ENCODE measurements at places on chromosomes 1 and 21.

DNA sequence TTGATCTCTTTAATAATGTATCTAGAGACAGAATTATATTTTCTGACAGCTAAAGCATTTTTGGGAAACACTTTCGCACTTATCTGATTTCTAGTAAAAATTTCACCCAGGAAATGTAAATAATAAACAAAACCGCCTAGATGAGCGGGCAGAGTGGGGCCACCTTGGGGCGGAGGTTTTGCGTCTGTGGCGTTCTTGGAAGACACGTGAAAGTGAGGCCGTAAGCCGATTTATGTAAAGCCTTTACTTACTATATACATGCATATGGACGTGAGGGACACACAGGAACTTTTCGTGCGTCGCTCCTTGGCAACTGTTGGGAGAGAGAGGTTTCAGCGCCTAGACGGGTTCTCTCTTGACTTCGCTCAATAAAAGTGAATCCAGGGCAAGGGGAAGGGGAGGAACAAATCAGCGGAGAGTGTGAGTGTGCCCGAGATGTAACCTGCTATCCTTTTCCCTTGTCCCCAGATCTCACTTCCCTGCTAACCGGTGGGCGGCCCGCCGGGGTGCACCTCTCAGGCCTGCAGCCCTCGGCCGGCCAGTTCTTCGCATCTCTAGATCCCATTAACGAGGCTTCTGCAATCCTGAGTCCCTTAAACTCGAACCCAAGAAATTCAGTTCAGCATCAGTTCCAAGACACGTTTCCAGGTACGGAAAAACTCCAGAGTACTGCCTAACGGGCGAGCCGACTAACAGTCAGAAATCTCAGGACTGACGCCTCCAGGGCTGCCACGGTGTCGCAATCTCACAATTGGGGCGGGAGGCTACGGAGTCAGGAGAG is 1.7 kb downstream of the HLX start:
- DNase-seq, result no peak

DNA sequence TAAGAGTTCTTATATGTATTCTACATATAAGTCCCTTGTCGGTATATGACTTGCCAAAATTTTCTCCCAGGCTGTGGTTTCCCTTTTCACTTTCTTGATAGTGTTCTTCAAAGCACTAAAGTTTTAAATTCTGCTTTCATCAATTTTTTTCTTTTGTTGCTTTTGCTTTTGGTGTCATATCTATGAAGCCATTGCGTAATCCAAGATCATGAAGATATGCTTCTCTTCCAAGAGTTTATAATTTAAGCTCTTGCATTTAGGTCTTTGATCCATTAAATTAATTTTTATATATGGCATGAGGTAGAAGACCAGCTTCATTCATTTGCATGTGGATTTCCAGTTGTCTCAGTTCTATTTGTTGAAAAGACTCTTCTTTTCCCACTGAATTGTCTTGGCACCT is 22.2 kb downstream of the DESI2 start:
- no peak for DNase-seq

DNA sequence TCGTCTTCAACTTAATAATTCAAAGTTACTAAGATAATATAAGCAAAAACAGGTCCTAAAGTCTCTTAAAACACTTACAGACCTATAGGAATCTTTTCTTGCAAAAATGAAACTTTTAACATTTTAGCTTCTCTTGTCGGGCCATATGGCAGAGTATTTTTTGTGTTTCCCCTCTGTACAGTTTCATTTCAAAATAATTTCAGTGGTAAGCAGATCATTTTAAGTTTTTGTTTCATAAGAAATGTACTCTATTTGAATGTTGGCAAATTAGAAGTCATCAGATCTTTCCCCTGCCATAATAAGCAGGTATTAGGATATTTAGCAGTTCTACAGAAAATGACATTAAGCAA is 37.9 kb downstream of the RGL1 start:
- DNase-seq, result no peak

DNA sequence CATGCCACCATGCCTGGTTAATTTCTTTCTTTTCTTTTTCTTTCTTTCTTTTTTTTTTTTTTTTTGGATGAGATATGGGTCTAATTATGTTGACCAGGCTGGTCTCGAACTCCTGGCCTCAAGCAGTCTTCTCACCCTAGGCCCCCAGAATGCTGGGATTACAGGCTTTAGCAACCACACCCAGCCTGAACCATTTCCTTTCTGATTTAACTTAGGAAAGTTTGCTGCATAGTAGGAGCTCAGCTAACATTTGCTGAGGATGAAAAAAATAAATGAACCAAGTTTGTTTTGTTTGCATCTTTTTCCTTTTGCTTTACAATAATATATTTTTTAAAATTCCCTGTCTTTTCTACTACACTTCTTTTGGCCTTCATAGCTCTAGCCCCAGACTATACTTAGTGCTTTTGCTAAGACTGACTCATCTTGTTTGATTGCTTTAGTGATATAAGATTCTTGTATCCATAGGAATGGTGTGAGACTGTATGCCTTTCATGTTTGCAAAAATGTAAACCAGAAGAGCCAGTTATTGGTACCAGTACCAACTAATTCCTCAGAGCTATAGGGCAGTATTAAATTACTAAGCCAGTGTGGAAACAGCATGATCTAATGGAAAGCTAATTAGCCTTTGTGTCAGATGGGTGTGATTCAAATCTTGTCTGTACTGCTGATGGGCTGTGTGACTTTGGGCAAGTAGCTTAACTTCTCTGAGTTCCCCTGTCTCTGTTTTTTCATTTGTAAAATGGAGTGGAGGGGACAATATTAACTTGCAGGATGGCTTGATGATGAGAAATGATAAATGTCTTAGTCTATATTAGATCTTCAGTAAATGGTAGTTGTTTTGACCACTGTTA is 66.9 kb downstream of the NFIA start:
- DNase-seq, result no peak

DNA sequence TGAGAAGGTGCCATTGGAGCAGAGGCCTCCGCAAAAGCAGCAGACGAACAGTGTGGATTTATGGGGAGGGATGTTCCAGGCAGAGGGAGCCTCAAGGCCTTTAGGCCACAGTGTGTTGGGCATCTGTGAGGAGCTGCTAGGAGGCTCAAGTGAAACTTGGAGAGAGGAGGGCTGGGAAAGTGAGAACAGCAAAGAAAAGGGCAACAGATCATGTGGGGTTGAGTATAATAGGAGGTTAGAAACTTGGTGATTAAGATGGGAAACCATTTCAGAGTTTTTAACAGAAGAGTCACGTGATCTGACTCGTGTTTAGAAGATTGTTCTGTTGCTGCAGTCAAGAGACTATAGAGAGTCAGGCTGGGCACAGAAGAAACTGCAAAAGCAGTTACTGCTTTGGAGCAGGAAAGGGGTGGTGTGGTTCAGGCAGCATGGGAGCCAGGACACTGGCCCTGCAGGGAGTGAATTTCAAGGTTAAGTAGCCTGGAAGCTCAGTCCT is 277.0 kb downstream of the DISC1 start:
- DNase-seq, result no peak

GRCh38 chr1:185564816-185565215 is 169.4 kb upstream of the HMCN1 start:
- DNase-seq, result no peak

DNA sequence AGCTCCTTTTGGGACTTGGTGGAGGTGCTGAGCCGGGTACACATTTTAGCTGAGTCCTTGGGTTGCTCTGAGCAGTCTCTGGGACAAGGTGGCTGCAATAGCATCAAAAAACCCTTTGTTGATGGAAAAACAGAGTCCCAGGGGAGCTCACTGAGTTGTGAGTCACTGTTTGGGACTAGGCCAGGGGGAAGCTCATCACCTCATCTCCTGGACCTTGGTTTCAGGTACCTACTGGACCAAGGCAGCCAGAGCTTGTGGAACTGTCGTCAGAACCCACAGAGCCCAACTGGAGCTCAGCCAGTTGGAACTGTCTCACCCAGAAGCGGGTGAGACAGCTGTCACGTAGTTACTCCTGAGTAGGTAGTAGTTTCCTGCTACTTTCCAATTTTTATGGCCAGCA is 146.7 kb downstream of the HLX start:
- no peak for DNase-seq

DNA sequence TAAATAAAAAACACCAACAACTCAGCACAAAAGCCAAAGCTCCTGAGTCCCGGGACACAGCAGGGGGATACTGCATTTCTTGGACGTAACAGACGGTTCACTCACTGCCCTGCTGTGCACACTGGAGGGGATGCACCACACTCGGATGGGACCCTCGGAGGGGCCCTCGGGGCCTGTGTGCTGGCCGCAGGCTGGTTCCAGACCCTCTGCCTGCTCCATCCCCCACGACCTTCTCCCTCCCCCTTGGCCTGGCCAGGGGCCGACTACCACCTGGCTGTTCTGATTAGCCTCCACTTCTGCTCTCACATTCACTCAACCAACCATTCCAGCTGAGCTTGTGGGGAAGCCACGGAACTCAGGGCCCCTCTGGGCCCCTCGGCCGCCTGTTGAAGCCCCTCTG is 64.9 kb downstream of the ACOT7 start:
- no peak for DNase-seq

- no peak for DNase-seq
Measured at GRCh38 chr1:35477870-35478269, 79.3 kb downstream of the KIAA0319L start.

GRCh38 chr1:74976491-74976890 is 157.7 kb upstream of the LHX8 start:
- DNase-seq, result no peak

DNA sequence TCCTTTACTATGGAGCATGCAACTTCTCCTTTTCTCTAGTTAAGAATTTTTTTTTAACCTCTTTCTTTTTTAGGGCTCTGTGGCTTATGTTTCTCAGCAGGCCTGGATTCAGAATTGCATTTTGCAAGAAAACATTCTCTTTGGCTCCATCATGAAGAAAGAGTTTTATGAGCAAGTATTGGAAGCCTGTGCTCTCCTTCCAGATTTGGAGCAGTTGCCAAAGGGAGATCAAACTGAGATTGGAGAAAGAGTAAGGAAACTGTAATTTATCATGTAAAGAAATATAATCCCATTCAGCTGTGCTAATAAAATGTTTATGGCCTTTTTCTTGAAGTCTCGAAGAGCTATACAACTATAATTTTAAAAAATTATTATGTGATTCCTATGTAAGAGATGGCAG is 70.1 kb downstream of the HSPA13 start:
- DNase-seq, result no peak

All from AG04449 (cell line).